ENCODE measurements at places on chromosomes 3 and 15. TPM values are rescaled to one million over a fixed set of nuclear protein-coding genes. Genes with fewer than 3 reads are reported as not detected.

RASL12 gene
- polyA plus RNA-seq: 85.0 TPM

KLHL6 gene
- 0.76 TPM for polyA plus RNA-seq

GABRR3 gene
- polyA plus RNA-seq: 0.01 TPM

POLQ gene
- 0.11 TPM for polyA plus RNA-seq

EIF4E3 gene
- 22.8 TPM for polyA plus RNA-seq

CSTA gene
- 12.4 TPM for polyA plus RNA-seq

MAGEL2 gene
- 0.89 TPM for polyA plus RNA-seq

FAM81A gene
- 0.48 TPM for polyA plus RNA-seq

CLDN16 gene
- 0.16 TPM for polyA plus RNA-seq

GABRB3 gene
- polyA plus RNA-seq: 2.5 TPM

ITIH3 gene
- 3.1 TPM for polyA plus RNA-seq

SLC30A4 gene
- 5.4 TPM for polyA plus RNA-seq

CDCP1 gene
- 2.0 TPM for polyA plus RNA-seq

COX17 gene
- 86.6 TPM for polyA plus RNA-seq

DNA sequence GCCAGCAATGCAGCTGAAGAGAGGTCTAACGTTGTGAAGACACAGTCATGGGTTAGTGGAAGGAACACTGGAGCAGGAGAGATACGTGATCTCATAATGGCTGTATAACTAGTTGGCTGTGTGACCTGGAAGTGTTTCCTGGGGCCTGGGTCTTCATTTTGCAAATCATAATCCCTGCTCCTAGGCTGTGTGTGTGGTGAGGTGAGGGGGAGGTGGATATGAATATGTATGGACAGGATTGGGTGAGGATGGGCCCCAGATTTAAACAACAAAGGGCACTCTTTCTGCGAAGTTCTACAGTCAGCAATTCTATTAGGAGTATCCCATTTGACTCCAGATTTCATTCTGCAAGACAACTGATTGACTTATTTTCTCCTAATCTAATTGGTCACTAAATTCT, 41.3 kb downstream of the ANKRD28 start:
- DNase-seq: no peak

DNA sequence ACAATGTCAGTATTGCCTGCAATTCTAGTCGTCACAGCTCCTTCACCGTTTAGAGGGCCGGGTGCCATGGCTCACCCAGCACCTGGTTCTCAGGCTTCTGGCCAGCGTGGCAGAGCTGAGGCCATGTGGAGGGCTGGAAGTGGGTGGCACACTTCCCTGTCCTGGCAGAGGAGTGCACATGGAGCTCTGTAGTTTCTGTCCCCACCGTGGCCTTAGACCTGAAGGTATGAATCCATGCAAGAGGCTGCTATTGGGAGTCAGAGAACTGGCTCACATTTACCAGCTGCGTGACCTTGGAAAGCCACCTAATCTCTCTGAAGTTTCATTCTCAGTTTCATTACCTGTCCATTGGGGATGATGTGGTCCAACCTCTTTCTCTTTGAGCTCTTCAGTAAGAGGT, 22.2 kb downstream of the EPHB1 start:
- DNase-seq: no peak

DNA sequence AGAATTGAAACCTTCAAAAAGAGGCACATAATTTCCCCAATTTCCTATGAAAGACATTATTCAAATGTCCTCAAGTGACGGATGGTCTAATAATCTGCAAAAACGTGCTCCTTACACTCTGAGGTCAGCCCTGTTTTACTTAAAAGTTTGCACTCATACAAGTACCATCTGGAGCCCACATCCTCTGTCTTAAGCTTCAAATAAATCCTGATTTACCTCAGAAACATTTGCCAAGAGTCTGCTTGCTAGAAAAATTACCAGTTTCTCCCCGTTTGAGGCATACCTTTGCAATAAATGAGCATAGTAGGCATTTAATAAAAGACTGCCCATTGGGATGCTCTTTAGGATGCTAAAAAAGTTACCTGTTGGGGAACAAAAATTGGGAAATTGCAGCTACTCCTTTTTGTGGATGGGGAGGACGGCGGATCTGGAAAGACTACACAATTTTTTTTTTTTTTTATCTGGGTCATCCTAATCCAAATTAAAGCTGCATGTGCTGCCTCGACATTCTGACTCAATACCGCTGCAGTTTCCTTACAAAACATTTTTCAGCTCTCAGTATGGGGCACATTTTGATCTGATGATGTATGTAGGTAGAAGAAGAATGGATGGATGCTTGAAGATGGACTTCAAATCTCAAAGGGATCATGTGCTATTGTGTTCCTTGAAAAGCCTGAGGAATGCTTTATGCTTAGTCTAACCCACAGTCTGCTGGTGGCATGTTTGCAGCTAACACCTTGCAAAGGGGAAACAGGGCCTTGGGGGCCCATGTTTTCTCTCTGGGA, 233.7 kb upstream of the ADAMTS9 start:
- DNase-seq: no peak

- DNase-seq: peak; percentile 66
Observed at GRCh38 chr3:10015461-10015904, 10.8 kb upstream of the FANCD2 start.

GRCh38 chr3:78911394-78911793, 856.4 kb downstream of the ROBO1 start:
- DNase-seq: no peak

- peak; percentile 10 for DNase-seq
Observed at GRCh38 chr15:72375501-72375845, 341 bp downstream of the HEXA start.

DNA sequence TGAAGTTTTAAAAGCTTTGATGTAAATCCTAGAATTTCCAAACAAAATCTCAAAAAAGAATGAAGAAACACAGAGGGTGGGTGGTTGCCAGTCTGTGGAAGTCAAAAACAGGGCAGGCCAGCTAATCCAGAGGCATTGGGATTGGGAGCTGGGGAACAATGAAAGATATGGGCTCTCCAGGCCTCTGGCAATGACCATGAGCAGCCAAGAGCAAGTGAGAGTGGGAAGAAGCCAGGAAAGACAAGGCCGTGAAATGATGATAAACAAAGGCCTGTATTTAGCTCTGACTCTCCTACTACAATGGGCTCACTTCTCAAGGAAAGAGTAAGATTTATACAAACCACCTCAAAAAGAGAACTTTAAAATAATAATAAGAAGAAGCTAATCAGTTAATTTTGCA, 248.5 kb downstream of the ZMAT3 start:
- no peak for DNase-seq

DNA sequence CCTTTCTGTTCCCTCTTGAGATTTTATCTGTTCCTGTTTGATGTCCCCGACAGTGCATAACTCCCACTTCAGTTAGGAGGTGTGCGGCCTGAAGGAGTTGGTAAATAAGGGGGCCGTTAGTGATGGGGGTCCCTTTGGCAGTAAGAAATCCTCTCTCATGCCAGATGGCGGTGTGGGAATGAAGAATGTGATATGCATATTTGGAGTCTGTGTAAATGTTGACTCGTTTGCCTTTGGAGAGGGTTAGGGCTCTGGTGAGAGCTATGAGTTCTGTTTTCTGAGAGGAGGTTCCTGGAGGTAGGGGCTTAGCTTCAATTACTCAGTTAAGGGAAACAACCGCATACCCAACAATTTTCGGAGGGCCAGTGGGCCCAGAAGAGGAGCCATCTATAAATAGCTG, 38.8 kb upstream of the RNF7 start:
- DNase-seq: no peak

DNA sequence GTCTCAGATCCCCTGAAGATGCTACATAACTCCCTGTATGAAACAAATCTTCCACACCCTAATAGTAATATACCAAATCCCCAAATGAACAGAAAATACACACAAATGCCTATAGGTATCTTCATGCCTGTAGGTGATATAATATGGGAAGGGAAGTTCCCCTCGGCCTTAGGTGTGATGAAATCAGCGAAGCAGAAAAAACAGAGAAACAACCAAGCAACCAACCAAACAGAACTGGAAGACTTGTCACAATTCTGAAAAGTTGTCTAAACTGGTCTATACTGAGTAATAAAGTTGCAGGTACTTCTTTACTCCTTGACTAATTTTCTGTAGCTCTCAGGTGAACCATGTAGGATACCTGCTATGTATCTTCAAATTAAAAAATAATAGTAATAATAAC, 82.2 kb upstream of the SATB1 start:
- DNase-seq: no peak

DNA sequence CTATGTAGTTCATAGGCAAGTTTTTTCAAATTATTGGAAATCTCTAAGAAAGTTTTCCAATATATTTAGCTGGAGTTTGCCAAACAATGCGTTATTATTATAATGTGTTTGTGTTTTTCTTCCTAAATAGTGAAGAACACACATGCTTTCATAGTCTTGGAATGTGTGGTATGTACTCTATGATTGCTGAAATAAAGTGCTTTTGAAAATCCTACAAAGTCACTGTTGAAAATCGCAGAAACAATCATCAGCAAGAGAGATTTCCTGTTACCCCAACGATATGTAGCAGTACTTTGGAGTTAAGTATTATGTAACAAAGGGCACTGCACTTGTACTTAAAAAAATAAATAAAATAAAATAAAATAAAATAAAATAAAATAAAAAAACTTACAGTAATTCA, 796.2 kb downstream of the NAALADL2 start:
- no peak for DNase-seq

DNA sequence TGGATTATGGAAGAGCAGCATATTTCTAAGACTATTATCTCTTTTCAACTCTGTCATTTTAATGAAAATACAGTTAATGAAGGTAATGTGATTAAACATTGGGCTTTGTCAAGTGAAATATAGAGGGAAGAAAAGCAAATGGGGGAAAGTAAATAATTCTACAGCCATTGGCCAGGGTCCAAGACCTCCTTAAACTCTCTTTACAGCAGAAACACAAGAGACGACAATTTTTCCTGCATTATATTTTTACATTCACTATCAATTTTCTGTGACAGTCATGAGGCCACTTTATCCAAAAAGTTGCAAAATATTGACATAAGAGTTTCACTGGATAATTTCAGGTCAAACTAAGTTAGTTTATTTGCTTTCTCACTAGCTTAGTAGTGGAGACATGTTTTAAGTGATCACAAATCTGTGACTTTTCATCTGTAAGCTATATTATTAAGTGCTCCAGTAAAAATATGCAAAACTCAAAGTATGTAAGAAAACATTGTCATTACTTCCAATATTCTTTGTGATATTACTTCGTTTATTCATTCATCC, 385.9 kb upstream of the DPH6 start:
- no peak for DNase-seq

- no peak for DNase-seq
Observed at GRCh38 chr3:46168583-46169345, 39.3 kb downstream of the CCR1 start.

- DNase-seq: no peak
Observed at GRCh38 chr3:96331341-96331740, 483.1 kb upstream of the EPHA6 start.

GRCh38 chr3:63937661-63938651, 25.8 kb upstream of the SCAANT1 start:
- DNase-seq: no peak

- no peak for DNase-seq
Observed at GRCh38 chr15:78951841-78952238, 7.0 kb upstream of the CTSH start.

GRCh38 chr15:92153620-92154019, 240.1 kb upstream of the ST8SIA2 start:
- no peak for DNase-seq

DNA sequence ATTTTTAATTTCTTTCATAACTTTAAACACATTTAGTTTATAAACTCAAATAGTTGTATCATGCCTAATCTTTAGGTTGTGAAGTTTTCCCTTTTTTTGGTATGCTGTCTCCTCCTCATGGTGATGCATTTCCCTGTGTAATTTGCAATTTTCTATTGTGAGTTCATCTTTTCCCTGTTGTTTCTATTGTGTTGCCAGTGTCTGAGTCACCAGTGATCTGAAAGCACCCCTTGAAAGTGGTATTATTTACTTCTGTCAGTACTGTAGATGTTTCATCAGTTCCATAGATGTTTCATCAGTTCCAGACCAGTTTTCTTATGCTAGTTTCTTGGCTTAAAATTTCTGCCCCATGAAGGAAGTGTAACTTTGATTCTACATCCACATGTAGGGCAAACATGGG, 80.6 kb downstream of the OXSM start:
- no peak for DNase-seq

GRCh38 chr3:32045091-32045915, 61.1 kb upstream of the GPD1L start:
- DNase-seq: no peak

GRCh38 chr3:146777941-146778340, 172.8 kb upstream of the PLSCR5 start:
- DNase-seq: no peak

GRCh38 chr15:65333856-65334255, 29.4 kb downstream of the RNU5B-1 start:
- no peak for DNase-seq

DNA sequence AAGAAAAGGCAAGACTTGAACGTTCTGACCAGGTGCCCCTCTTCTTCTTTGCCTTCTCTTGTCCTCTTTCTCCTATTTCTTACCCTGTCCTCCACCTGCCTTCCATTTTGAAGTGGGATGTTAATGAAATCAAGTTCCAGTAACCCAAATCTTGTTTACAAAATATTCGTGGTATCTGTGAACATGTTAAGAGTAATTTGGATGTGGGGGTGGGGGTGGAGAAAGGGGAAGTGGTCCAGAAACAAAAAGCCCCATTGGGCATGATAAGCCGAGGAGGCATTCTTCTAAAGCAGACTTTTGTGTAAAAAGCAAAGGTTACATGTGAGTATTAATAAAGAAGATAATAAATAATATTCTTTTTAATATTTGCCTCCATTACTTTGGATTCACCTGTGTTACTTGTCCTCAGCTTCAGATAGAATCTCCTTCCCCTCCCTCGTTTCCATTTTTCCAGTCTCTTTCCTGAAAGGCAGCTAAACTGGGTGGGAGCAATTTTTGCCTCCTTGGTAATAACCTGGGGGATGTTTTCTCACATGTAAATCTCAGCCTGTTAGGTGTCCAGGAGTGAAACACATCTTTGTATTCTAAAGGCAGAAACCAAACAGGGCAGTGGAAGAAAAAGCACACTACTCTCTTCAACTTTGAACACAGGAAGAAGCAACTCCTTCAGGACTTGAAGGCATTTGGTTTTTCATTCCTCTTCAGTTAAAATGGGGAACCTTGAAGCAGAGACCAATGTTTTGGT, 3.2 kb downstream of the CHST2 start:
- DNase-seq: no peak

DNA sequence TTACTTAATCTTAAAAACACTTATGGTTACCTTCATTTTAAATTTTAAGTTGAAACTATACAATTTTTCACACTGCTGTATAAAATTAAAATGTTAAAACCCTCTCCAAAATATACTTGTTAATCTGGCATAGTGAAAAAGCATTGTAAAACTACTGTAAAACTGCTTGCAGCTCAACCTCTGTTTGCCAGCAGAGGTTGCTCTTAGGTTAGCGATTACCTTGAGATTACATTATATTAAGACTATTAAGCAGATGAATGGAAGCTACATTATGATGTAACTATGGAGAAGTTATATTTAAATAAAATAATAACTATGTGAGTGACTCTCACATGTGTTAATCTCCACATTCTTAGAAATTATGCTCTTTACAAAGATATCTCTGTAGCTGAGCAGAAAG, 143.6 kb upstream of the SLITRK3 start:
- no peak for DNase-seq

GRCh38 chr3:135136361-135137100, 341.5 kb downstream of the EPHB1 start:
- DNase-seq: no peak
